ENCODE measurements at places on chromosomes 3 and 15.

DNA sequence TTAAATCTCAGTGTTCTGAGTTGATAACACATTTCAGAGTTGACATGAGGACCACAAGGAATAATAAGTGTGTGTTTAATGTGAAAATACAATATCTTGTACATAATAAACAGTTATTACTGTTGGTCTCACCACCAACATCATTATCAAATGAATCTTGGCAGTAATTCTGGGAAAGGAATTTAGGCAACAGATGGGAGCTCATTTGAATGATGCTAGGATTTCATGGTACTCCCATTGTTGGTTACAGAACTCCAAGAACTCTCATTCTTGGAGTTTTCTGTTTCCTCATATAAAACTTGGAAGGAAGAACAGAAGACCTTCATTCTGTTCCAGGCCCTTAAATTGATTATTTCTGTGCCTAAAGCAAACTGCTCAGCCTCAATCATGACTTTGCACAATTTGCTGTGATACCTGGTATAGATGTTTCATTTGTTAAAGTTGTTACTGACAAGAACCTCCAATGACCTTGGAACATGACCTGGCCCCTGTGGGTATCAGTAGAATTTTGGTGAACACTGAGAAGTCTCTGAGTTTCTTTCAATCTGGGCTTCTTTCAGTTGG, 385.8 kb downstream of the LPP start:
- DNase-seq = no peak
- no peak overlapping the region for H3K4me3 ChIP-seq
- no peaks in the 10 kb centered on the region for H3K36me3 ChIP-seq
- no peaks in the 10 kb centered on the region for H3K4me1 ChIP-seq
- H3K27me3 ChIP-seq = no peaks in the 10 kb centered on the region
- no peak overlapping the region for H3K27ac ChIP-seq

GRCh38 chr3:188262913-188263683, 109.1 kb downstream of the LPP start:
- no peak for DNase-seq
- no peak overlapping the region for H3K4me3 ChIP-seq
- no peaks in the 10 kb centered on the region for H3K4me1 ChIP-seq
- H3K27me3 ChIP-seq = no peaks in the 10 kb centered on the region
- H3K36me3 ChIP-seq = no peaks in the 10 kb centered on the region

GRCh38 chr3:84194029-84194428, 764.8 kb upstream of the CADM2 start:
- no peak for DNase-seq
- H3K27ac ChIP-seq = no peak overlapping the region
- H3K4me3 ChIP-seq = no peak overlapping the region
- H3K36me3 ChIP-seq = no peaks in the 10 kb centered on the region

DNA sequence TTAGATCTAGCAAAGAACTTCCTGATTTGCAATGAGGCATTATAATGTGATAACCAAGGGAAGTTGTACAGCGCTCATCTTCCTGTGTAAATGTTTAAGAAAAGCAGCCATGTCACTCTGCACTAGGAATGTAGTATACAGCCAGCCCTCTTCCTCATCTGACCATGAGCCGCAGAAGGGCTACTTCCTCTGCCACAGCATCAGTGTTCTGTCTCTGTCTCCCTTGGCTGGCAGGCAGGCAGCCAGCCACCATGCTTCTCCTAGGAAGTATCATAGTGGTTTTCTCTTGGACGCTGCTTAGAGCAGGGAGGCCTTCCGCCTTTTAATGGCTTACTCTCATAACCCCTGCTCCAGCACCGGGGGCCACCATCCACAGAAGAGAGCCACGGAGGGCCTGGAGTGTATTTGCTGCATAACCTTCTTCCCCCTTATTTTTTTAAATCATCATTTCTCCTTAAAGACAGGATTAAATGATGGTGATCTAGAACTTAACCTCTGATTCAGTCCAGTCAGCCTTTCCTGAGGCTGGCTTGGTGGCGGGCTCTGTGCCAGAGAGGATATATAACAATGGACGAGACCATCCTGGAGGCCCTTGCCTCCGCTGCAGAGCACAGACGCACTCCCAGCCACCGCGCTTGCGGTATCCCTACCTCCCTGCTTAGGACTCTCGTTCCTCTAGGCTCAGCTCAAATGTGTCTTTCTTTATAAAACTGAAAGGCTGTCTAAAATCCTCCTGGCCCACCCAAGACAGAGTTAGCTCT, 57.3 kb upstream of the PLXNA1 start:
- H3K36me3 ChIP-seq = no peaks in the 10 kb centered on the region
- H3K27ac ChIP-seq = peak overlapping the region; percentile 11
- no peaks in the 10 kb centered on the region for H3K27me3 ChIP-seq
- H3K4me3 ChIP-seq = no peak overlapping the region

- H3K27me3 ChIP-seq = no peaks in the 10 kb centered on the region
- no peaks in the 10 kb centered on the region for H3K36me3 ChIP-seq
- DNase-seq = no peak
- no peak overlapping the region for H3K4me3 ChIP-seq
These were observed 1.2 kb upstream of the ATRIP start for GRCh38 chr3:48445277-48445882.

DNA sequence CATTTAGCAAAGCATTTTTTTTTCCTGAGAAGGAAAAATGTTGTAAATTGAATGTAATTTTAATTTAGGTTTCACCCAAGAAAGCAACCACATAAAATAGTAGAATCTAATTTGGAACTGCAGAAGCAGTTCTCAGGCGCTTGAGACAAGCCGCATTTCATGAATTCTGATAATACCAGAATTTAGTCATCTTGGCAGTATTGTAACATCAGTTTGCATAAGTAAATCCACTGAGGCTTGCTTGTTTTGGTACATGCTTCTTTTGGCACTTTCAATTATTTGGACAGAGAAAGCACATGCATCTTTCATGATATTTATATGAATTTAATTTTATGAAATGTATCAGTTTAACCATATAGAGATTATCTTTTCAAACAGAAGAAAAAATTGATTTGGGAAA, 389.7 kb upstream of the ROBO1 start:
- no peak overlapping the region for H3K27ac ChIP-seq
- no peaks in the 10 kb centered on the region for H3K27me3 ChIP-seq
- no peaks in the 10 kb centered on the region for H3K4me1 ChIP-seq
- no peaks in the 10 kb centered on the region for H3K36me3 ChIP-seq
- H3K4me3 ChIP-seq = no peak overlapping the region
- DNase-seq = no peak

DNA sequence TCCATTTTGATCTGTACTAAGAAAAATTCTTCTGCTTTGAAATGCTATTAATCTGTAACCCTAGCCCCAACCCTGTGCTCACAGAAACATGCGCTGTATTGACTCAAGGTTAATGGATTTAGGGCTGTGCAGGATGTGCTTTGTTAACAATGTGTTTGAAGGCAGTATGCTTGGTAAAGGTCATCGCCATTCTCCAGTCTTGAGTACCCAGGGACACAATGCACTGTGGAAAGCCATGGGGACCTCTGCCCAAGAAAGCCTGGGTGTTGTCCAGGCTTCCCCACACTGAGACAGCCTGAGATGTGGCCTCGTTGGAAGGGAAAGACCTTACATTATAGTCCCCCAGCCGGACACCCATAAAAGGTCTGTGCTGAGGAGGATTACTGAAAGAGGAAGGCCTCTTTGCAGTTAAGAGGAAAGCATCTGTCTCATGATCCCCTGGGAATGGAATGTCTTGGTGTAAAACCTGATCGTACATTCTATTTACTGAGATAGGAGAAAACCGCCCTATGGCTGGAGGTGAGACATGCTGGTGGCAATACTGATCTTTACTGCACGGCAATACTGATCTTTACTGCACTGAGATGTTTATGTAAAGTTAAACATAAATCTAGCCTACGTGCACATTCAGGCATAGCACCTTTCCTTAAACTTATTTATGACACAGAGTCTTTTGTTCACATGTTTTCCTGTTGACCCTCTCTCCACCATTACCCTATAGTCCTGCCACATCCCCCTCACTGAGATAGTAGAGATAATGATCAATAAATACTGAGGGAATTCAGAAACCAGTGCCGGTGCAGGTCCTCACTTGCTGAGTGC, 6.3 kb downstream of the PIGZ start:
- DNase-seq = no peak
- no peaks in the 10 kb centered on the region for H3K27me3 ChIP-seq
- H3K27ac ChIP-seq = no peak overlapping the region
- H3K4me1 ChIP-seq = peaks cover 2% of the 10 kb centered on the region
- H3K36me3 ChIP-seq = peaks cover 19% of the 10 kb centered on the region

DNA sequence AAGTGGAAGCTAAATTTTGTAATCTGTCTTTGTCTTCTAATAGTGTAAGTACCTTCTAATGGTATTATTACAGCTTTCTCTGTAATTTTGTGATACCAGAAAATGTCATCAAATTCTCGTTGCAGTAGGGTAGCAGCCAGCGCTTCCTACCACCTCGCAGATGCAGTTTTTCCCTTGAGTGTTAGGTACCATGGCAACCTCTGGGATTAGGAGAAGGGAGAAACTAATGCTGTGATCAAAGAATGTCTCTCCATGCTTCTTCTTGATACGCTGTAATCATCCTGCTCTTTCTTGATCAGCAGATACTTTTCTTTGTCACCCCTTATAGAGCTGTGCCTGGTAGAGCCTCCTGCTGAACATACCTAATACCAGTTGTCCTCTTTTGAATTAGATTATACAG, 27.7 kb downstream of the SRP14 start:
- peaks cover 99% of the 10 kb centered on the region for H3K36me3 ChIP-seq
- no peaks in the 10 kb centered on the region for H3K27me3 ChIP-seq
- no peak overlapping the region for H3K4me3 ChIP-seq
- no peak for DNase-seq

- no peaks in the 10 kb centered on the region for H3K4me1 ChIP-seq
- no peaks in the 10 kb centered on the region for H3K36me3 ChIP-seq
- H3K27me3 ChIP-seq = no peaks in the 10 kb centered on the region
These were observed 14.8 kb downstream of the RFX7 start for GRCh38 chr15:56228854-56229253.

GRCh38 chr15:68200016-68200861, 4.9 kb downstream of the CALML4 start:
- peaks cover 28% of the 10 kb centered on the region for H3K4me1 ChIP-seq
- DNase-seq = no peak
- no peaks in the 10 kb centered on the region for H3K27me3 ChIP-seq
- no peak overlapping the region for H3K4me3 ChIP-seq

- no peaks in the 10 kb centered on the region for H3K27me3 ChIP-seq
- no peaks in the 10 kb centered on the region for H3K36me3 ChIP-seq
- peak overlapping the region; percentile 72 for H3K4me3 ChIP-seq
These were observed 2.9 kb downstream of the NR2F2 start for GRCh38 chr15:96333131-96334016.

- no peaks in the 10 kb centered on the region for H3K4me1 ChIP-seq
- H3K4me3 ChIP-seq = no peak overlapping the region
- DNase-seq = no peak
- no peak overlapping the region for H3K27ac ChIP-seq
- H3K36me3 ChIP-seq = no peaks in the 10 kb centered on the region
These were observed 14.1 kb downstream of the MYLK start for GRCh38 chr3:123870033-123870432.

GRCh38 chr3:24512564-24513197, 18.0 kb upstream of the THRB start:
- no peaks in the 10 kb centered on the region for H3K4me1 ChIP-seq
- H3K4me3 ChIP-seq = no peak overlapping the region
- no peaks in the 10 kb centered on the region for H3K36me3 ChIP-seq
- no peaks in the 10 kb centered on the region for H3K27me3 ChIP-seq

GRCh38 chr3:125148836-125149235, 63.7 kb downstream of the SLC12A8 start:
- H3K4me1 ChIP-seq = peaks cover 24% of the 10 kb centered on the region
- peak overlapping the region; percentile 43 for H3K27ac ChIP-seq
- DNase-seq = no peak

GRCh38 chr3:183098536-183099025, 715 bp downstream of the MCCC1 start:
- peak overlapping the region; percentile 83 for H3K4me3 ChIP-seq
- peaks cover 8% of the 10 kb centered on the region for H3K4me1 ChIP-seq
- H3K27ac ChIP-seq = peak overlapping the region; percentile 92
- no peaks in the 10 kb centered on the region for H3K36me3 ChIP-seq
- no peak for DNase-seq

DNA sequence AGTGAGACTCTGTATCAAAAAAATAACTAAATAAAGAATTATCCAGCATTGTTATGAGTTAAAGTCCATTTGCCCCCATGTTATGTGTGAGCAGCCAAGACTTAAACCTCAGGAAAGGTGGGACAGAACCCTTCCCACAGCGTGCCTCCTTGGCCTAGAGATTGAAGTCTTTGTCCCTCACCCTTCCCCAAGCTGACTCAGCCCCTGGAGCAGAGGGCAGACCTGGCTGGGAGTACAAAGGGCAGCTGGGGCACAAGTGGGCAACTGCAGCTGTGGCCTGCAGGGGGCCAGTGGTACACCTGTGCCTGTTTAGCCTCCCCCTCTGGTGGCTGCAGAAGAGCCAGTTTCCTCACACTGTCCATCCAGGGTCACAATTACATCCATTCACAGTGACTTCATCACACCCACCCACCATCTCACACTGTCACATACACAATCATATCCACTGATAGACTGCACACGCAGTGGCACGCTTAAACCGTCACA, 940 bp upstream of the ACY1 start:
- H3K4me3 ChIP-seq = peak overlapping the region; percentile 61

DNA sequence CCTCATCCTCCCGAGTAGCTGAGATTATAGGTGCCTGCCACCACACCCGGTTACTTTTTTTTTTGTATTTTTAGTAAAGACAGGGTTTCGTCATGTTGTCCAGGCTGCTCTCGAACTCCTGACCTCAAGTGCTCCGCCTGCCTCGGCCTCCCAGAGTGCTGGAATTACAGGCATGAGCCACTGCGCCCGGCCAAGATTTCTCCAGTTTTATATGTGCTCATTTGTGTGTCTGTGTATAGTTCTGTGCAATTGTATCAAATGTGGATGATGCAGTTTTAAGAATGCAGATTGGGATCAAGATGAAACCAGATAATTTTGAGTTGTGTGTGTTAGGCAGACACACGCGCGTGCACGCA, 68.3 kb downstream of the SLCO3A1 start:
- peak overlapping the region; percentile 26 for H3K27ac ChIP-seq
- no peaks in the 10 kb centered on the region for H3K36me3 ChIP-seq
- no peak overlapping the region for H3K4me3 ChIP-seq
- no peak for DNase-seq
- H3K4me1 ChIP-seq = peaks cover 19% of the 10 kb centered on the region

DNA sequence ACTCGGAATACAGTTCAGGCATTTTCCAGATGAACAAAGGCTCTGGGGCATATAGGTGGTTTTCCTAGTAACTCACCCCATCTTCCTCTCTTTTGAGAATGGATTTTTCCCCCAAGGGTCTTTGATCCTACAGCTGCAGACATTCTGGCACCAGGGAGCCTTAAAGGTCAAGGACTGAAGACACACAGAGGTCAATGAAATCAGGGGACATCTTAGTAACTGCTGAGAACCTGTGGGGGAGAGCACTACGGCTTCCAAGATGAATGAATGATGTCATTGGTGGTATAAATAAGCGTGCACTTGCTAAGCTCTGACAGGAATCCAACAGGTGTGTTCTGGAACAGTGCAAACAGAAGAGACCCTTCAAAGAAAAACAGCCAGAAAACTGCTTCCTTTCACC, 36.3 kb downstream of the TMEM212 start:
- H3K4me1 ChIP-seq = peaks cover 33% of the 10 kb centered on the region
- no peak overlapping the region for H3K4me3 ChIP-seq
- H3K36me3 ChIP-seq = no peaks in the 10 kb centered on the region
- no peak for DNase-seq

- H3K4me3 ChIP-seq = peak overlapping the region; percentile 78
- H3K36me3 ChIP-seq = no peaks in the 10 kb centered on the region
- no peaks in the 10 kb centered on the region for H3K27me3 ChIP-seq
- peaks cover 20% of the 10 kb centered on the region for H3K4me1 ChIP-seq
- peak overlapping the region; percentile 16 for H3K27ac ChIP-seq
These were observed 69.3 kb upstream of the CGNL1 start for GRCh38 chr15:57306944-57307411.

- H3K4me1 ChIP-seq = peaks cover 12% of the 10 kb centered on the region
- H3K27me3 ChIP-seq = no peaks in the 10 kb centered on the region
- H3K27ac ChIP-seq = no peak overlapping the region
- no peak overlapping the region for H3K4me3 ChIP-seq
These were observed 23.7 kb downstream of the FAM3D start for GRCh38 chr3:58642846-58643245.
